ENCODE measurements at places on chromosomes 3 and 15. TPM values are rescaled to one million over a fixed set of nuclear protein-coding genes. Genes with fewer than 3 reads are reported as not detected.

DNA sequence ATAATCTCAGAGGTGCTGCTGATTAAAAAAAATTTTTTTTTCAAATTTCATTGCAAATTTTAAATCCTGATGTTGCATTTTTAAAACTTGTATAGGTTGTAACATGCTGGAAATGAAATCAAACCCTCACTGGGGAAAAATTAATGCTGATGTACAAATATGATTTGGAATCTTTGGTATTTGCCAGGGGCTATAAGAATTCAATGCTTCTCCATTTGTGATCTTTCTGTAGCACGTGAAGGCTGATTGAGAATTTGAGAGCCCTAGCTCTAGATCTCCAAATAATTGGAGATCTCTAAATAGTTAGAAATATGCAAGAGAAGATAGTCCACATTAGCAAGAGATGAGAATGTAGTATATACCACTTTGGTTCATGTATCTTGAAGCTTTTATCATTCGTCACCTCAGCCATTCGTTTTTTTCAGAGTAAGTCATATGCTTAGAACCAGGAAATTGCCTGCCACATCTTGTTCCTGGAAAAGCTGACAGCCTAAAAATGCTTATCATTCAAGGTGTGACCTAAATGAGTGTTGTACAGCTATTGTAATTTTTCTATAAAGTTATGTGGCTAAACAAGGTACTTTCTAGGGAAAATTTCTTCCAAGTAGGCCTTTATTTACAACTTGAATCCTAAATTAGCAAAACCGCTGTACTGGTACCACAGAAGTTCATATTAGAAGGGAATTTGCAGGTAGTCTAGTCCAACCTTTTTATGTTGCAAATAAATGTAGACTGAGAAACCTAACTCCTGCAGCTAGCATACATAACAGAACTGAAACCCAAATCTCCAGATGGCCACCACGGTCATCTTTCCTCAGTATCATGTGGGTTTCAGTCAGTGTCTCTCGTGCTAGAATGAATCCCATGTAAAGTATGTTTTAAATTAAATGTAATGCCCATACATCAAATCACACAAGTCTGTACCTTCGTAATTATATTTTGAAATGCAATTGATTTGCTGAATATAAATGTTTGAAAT is 48.5 kb downstream of the FNDC3B start:
- DNase-seq, result no peak

DNA sequence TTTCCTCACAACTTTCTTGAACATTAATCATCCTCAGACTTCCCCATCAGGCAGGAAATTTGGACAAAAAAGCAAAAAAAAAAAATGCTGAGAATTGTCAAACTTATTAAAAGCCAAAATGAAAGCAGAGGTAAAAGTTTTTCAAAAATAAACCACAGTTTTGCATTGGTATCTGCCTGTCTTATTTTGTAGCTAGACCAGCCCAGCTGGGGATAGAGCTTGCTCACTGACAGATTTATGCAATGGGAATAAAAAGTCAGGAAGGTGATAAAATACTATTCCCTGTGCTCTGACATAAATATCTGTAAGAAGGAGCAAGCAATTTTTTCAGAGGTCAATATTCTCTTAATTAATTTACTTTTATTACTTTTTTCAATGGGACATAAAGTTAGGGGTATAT is 1006.7 kb upstream of the ALCAM start:
- no peak for DNase-seq

The TRH gene
- polyA plus RNA-seq, result not detected

- peak; percentile 86 for DNase-seq
Measured at GRCh38 chr3:52052831-52053306, 3.5 kb downstream of the DUSP7 start.

GRCh38 chr3:23240171-23240785 is 37.2 kb downstream of the UBE2E2 start:
- DNase-seq, result no peak

- no peak for DNase-seq
Measured at GRCh38 chr3:127149621-127150310, 43.2 kb upstream of the PRR23E start.

DNA sequence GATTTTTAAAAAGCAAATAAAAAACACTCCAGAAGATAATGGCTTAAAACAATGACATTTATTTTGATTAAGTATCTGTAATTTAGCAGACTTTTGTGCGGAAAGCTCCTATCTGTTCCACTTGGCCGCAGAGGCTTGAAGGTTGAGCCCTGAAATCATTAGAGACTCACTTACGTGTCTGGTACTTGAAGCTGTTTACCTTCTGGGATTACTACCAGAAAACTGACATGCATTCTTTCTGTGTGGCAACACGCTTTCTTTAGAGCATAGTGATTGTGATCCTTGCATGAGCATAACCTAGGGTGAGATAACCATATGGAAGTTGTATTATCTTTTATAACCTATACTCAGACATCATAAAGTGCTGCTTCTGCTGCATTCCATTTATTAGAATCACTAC is 298.5 kb downstream of the SI start:
- no peak for DNase-seq

DNA sequence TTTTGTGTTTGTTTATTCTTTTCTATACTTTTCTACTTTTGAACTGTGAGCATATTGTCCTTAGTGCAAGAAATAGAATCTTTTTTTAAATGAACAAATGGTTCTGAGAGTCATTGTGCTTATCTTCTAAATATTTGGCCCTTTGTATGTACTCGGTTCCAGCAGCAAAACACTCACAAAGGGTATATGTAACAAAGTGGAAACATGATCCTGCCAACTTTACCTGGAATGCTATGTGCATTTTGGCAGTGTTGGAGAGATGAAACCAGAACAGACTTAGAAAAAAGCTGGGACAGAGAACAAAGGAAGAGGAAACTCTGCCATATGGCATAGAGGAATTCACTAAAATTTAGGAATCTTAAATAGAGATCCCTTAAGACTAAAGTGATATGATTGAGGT is 150.1 kb downstream of the FGF12 start:
- DNase-seq, result no peak

DNA sequence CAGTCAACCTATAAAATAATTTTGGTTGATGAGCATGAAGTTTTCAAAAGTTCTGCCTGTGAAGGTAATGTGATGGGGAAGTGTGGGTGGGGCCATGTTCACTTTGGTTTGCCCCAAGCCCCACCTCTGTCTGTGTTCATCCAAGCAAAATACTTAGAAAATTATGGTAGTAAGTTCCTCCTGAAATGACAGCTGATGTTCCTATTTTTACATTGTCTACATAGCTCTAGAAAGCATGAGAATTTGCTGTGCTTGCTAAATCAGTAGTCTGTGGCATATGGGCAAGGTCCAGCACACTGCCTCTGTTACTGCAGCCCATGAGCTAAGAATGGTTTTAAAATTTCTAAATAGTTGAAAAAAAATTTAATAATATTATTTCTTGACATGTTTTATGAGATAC is 21.9 kb upstream of the CP start:
- DNase-seq, result no peak

The PIAS1 gene
- 23.7 TPM for polyA plus RNA-seq
